ENCODE measurements at places on chromosomes 11 and 22.
A peak's percentile ranks its signal among the peaks of the same experiment; 100 is the strongest.

DNA sequence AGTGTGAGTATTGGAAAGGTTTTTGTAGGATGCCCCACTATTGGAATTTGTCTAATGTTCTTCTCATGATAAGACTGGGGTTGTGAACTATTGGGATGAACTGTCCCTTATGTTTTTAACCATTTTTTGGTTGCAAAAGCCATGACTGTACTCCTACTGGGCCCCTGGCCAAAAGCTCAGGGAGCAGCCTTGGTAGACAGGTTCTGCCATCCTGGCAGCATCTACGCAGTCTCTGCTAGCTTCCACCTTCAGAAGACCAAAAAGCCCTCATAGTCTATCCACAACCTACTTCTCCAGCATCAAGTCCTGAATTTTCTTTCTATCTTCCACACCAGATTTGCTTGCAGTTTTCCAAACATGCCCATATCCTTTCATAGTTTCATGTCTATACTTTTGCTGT is 211.8 kb downstream of the TENM4 start:
- no peak for DNase-seq

DNA sequence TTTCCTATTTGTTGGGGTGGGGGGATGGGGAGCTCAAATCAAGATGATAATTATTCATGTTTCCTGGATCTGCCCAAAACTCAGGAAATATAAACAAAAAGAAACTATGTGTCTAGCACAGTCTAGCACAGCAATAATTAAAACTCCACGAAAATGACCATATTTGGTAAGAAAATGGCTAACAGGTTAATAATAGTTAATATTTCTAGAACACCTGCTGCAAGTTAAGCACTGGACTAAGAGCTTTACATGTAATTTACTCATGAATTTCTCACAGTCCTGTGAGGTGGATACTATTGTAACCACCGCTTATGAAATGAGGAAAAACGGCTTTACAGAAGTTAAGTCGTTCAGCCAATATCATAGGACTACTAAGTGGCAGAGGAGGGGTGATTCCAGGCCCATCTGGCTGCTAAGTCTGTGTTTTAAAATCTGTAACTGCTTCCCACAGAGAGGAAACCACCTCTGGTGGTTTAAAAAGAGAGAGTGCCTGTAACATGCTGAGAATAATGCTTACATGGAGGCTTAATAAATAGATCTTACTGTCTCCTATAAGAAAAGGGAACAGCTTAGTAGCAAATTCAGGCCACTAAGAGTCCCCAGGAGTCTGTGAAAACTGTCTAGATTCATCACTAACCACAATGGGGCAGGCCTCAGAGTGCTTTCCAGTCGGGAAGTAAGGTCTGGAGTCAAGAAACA is 11.0 kb upstream of the AMOTL1 start:
- DNase-seq, result no peak

DNA sequence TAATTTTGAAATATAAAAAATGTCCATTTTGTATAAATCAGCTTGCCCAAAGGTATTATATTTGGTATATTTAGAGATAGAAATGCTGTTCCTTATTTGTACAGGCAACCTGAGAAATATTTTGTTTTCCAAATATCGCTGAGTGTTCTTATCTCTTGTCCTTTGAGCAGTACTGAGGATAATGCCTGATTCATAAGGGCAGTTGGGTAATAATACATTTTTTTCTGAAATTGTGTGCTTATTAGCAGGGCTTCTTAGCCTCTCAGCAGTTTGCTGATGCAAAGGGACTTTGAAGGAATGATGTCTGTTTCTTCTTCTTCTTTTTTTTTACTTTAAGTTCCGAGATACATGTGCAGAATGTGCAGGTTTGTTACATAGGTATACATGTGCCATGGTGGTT is 69.1 kb downstream of the LDLRAD3 start:
- no peak for DNase-seq

DNA sequence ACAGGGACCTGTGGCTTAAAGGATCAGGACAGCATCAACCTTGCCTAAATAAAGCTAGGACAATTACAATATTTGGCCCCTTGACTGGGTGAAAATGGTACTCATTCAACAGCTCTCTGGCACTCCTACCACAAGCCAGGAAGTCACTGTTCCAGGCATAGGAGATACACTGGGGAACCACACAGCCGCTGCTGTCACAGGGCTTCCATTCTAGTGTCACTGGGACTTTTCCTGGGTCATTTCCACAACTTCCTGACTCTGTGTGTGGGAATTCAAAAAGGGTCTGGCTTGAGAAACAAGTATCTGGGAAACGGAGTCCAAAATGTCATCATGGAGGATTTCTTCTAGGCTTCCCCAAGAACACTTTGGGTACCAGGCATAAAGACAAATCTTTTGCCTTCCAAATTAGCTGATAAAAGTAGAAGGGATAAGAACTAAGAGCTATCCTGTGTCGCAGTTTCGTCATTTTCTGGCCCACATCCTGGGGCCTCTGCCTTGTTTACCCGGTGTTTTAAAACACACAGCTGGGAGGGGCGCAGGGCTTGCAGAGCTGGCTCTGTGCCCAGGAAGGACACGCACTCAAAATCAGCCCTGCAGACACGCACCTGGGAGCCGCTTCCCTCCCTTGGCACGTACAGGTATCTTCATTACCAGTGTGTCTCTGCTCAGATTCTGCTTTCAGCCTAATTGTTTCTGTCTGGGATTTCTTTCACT is 38.0 kb downstream of the TMEM45B start:
- DNase-seq, result no peak

DNA sequence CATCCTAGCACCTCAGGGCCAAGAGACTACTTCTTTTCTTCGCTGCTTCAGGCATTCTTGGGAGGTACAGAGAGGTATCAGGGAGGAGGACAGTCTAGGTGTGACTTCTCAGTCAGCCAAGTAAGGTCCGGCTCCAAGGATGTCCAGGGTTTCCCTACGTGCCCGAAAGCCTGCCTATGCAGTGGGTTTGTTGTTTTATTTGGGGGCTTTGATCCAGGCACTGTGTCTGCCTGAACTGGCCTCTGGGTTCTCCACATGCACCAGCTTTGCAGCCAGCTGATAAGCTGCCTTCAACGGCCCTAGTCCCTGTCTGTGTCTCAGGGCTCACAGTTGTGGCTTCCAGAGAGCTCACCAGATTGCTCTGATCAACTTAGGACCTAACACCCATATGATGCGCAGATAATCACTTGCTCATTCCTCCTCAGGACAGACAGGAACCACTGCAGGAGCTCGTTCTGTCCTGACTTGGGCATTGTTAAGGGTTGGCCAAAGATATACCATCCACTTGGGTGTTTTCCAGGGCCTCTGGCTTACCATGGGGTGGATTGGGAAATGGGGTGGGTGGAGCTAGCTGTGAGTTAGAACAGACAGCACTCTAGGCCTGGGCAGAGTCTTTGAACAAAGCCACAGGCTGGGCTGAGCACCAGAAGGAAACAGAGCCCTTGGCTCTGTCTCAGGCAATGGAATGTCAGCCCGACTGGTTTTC is 45.5 kb upstream of the CRYBB3 start:
- DNase-seq, result no peak

DNA sequence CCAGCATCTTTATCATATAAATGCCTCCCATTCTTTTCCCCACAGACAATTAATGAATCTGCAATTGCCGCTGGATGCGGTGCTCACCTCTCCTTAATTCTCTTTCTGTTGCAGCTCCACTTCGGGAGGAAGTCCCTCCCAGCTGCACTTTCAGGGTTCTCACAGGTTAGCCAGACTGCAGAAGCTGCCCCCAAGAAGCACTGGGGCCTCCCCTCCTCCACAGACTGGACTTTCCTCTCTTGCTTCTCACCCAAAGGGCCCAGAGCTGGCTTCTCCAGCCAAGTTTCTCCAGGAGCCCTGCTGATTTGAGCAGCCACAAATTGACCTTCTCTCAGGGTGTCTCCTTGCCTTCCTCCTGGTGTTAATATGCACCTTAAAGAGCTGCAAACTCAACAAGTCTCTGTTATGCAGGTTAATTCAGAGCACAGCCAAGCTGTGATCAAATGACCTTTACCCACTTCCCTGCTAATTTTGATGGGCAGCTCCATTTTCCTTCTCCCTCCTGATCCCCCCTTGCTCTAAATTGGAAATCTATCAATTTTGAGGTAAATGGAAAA is 298.9 kb downstream of the BUD13 start:
- DNase-seq, result no peak

DNA sequence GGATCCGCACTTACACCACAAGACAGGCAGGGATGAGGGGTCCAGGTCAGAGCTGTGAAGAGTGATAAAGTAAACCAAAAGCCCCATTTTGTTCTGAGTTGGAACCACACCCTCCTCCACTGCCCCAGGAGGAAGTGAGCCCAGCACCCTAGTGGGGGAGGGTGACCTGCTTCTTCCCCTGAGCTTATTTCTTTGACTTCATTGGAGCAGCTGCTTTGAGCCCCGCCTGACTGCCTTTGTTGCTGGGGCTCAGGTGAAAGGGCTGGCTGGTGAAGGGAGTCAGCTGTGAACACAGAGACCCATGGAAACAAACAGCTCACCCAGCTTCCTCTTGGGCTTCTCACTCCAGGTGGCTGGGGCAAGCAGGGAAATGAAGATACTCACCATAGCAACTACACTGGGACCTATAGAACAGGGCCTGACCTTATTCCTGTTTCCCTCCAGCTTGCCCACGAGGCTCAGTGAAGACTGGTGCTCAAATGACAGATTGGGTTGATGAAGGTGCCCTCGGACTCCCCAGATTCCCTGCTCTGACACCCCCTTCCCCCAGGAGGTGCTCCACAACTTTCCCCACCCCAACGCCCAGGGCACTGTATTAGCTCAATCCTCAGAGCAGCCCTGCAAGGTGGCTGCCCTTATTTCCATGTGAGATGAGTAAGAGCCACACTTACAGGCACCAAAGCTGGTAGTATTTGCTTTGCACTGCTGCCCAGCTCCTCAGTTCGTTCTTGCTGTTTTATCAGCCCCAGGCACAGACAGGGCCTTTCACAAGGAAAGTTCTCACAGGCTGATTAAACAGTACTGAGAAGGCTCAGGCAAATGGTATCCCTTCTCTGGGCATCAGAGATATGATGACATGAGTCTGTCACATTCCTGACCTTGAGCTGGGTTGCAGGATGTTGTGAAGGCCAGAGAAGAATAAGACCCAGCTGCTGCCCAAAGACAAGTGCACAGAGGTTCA is 2.4 kb downstream of the UCP2 start:
- peak; percentile 71 for DNase-seq

GRCh38 chr11:4083198-4083597 is 11.4 kb upstream of the RRM1 start:
- no peak for DNase-seq

DNA sequence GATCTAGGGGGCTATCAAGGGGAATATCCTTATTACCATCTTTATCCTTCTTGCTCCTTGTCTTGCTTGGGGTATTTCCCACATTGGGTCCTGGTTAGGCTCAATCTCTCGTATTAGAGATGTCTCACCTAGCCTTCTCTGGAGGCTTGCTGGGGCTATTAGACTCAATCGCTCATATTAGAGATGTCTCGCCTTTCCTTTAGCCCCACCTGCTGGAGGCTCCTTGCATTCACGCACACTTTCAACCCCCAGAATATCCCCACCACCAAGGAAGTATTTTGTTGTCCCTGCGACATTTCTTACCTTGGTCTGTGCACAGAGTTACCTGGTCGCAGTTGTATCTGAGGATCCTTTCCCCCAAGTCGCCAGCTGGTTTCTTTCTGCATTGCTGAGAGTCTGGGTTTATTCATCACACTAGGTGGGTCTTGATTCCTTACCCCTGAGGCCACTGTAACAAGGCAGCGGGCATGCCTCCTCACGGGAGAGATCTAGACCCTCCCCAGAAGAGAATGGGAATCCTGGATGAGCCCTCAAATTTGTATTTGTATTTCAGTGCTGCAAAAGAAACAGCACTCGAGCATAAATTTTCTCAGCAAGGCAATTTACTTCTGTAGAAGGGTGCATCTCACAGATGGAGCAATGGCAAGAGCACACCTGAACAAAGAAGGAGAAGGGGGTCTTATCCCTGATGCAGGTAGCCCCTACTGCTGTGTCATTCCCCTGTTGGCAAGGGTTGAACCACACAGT is 15.9 kb upstream of the HYLS1 start:
- DNase-seq, result no peak

DNA sequence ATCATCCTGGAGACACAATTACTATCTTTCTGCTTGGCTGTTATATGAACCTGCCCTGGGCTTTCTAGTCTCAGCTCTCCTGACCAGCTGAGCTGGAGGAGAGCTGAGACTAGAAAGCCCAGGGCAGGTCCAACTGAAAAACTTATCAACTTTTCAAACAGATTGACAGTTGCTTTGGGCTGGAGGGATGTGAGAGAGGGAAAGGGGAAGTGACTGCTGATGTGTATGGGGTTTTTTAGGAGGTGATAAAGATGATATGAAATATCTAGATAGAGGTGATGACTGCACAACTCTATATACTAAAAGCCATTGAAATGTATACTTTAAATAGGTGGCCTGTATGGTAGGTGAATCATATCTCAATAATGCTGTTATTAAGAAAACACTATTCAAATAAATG is 60.2 kb upstream of the CHRM4 start:
- DNase-seq, result no peak

DNA sequence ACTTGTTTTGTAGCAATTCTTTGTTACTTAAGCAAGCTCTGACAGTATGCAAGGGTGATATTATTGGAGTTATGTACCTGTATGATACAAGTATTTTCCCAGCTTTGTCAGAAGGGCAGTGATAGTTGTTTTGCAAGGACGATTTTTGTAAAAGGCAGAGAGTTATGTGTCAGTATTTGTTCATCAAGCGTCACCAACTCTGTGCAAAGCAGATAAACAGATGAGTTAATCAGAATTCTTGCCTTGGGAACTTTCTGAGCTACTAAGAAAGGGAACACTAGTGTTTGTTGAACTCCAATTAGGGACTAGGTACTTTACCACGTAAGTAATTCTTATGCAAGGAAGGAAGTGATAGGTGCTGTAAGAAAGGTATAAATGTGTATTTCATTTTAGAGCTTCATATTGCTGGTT is 1.4 kb downstream of the USP47 start:
- no peak for DNase-seq

- no peak for DNase-seq
These were observed 25.0 kb downstream of the ARHGAP8 start for GRCh38 chr22:44777364-44777755.

DNA sequence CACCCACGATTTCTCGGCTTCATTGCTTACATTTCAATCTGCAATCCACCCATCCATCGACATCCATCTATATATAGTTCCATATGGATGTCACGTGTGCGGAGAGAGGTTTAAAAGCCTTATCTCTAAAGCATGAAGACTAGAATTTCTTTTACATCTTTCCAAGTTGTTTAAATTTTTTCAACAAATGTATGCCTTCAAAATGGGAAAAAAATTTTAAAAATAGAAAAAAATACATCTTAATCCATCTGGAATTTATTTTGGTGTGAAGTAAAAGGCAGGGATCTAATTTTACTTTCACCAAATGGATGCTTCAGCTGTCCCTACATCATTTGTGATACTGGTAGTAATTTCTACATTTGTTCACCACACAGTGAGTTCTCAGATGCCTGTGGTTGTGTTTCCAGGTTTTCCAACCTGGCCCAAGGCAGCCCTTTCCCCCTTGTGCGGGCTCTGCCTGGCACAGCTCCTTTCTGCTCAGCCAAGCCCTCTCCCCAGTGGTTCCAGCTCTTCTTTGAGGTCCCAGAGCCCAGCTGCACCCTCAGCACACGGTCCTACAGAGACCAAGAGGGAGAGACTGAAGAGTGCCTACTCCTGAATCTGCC is 37.6 kb upstream of the KLHL35 start:
- no peak for DNase-seq
